ENCODE measurements at places on chromosomes 5 and 9. TPM values are rescaled to one million over a fixed set of nuclear protein-coding genes. Genes with fewer than 3 reads are reported as not detected.

Gene TAF11L5
- not detected for polyA plus RNA-seq

Gene SLC6A19
- not detected for polyA plus RNA-seq

Gene COL15A1
- polyA plus RNA-seq: 13.3 TPM

Gene HTR1A
- not detected for polyA plus RNA-seq

Gene PDE8B
- polyA plus RNA-seq: 0.18 TPM

DNA sequence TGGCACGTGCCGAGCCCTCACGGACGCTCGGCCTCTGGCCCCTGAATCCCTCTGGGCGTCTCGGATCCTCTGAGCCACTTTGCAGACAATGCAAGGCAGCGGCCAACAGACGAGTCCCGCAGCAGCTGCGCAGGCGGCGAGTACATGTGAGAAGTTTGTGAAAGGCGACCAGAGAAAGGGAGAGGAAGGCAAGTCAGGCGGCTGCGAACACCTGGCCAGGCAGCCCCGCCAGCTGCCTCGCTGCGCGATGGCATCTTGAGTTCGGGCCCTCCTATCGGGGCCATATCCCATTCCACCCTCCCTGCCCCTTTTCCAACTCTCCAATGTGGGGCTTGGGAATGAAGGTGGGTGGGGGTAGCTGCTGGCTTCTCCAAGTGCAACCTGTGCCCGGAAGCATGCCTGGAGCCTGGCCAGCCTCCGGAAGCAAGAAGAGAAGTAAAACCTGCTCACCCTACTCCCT, 4.5 kb upstream of the POU4F3 start:
- DNase-seq: no peak

- no peak for DNase-seq
Observed at GRCh38 chr9:3331801-3332200, 194.0 kb downstream of the RFX3 start.

DNA sequence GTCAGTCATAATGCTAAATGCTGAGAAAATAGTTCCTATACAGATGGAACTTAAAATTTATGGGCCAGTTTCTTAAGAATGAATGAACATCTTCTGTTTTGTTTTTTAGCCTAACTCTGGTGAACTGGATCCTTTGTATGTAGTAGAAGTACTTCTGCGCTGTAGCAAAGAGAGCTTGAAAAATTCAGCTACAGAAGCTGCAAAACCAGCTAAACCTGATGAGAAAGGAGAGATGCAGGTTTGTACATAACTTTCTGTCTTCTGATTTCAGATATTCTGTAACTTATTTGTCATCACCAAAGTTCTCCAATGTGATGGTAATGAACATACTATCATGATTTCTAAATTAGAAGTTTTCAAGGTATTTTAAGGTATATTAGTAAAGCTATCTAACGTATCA, 80.1 kb downstream of the MTREX start:
- no peak for DNase-seq

- DNase-seq: no peak
Observed at GRCh38 chr9:112017878-112018277, 121.3 kb downstream of the UGCG start.

Measured in fibroblast of lung (primary cell).